ENCODE measurements at places on chromosomes 5 and 9. TPM values are rescaled to one million over a fixed set of nuclear protein-coding genes. Genes with fewer than 3 reads are reported as not detected.
A peak's percentile ranks its signal among the peaks of the same experiment; 100 is the strongest.

BARHL1 gene
- not detected for total RNA-seq

PTPRD gene
- total RNA-seq: 13.3 TPM

UBE2R2 gene
- 44.0 TPM for total RNA-seq

DNA sequence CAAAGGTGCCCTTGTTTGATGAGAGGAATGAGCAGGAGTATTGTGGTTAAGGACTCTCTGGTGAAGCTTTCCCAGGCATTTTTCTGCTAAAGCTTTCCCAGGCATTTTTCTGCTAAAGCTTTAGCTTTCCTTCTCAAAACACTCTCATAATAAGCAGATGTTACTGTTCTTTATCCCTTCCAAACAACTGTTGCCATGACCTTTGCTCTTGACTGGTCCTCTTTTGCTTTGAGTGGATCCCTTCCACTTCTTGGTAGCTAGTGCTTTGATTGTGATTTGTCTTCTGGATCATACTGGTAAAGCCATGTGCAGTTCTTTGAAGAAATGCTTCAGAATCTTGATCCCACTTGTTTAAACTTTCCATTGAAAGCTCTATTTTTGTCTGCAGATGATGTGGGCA, 85.8 kb downstream of the GPBP1 start:
- DNase-seq: no peak

IGFBPL1 gene
- not detected for total RNA-seq

DNA sequence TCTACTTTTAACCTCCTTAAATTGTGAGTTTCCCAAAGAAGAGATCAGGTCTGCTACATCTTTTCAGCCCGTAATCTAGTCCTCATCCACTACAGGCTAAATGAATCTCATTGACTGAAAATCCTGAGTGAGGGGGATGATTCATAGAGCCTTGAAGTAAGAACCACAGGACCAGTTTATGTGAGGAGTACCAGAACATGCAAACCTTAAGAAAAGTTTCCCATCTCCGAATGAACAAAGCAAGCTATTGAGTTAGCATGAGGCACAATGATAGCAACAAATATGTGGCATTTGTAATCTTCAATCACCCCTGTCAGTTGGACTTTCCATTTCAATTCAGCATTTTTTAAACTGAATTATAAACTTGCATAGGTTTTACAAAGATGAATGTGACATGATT, 197.0 kb downstream of the ALDH1A1 start:
- DNase-seq: no peak

- DNase-seq: no peak
Measured at GRCh38 chr9:80144406-80144805, 572.6 kb downstream of the TLE4 start.

SLC45A2 gene
- not detected for total RNA-seq

- no peak for DNase-seq
Measured at GRCh38 chr5:3913279-3913678, 317.6 kb downstream of the IRX1 start.

GRCh38 chr5:116810951-116811350, 236.3 kb upstream of the SEMA6A start:
- no peak for DNase-seq

DNA sequence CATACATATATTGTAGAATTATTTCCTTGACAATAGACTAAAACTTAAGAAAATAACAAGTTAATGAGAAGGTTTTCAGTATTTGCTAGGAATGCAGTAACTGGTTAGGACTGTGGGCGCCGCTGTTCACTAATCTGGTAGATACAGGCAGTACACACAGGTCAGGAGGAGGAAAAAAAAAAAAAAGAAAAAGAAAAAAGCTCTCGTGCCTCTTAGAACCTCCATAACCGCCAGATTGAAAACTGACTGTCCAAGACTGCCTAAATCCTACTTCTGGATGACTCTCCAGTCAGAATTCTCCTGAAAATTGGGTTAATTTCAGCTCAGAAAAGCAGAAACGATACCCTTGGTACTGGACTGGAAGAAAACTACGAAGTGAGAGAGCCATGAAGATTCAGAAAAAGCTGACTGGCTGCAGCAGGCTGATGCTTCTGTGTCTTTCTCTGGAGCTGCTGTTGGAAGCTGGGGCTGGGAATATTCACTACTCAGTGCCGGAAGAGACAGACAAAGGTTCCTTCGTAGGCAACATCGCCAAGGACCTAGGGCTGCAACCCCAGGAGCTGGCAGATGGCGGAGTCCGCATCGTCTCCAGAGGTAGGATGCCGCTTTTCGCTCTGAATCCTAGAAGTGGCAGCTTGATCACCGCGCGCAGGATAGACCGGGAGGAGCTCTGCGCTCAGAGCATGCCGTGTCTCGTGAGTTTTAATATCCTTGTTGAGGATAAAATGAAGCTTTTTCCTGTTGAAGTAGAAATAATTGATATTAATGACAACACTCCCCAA, at the start of gene PCDHGA1:
PCDHGA1 (plus strand) TSS at position 216 of the 782 bp plus-strand sequence.
- peak; percentile 45 for DNase-seq

GRCh38 chr5:68873198-68873597, 220.6 kb upstream of the SLC30A5 start:
- DNase-seq: no peak

DNA sequence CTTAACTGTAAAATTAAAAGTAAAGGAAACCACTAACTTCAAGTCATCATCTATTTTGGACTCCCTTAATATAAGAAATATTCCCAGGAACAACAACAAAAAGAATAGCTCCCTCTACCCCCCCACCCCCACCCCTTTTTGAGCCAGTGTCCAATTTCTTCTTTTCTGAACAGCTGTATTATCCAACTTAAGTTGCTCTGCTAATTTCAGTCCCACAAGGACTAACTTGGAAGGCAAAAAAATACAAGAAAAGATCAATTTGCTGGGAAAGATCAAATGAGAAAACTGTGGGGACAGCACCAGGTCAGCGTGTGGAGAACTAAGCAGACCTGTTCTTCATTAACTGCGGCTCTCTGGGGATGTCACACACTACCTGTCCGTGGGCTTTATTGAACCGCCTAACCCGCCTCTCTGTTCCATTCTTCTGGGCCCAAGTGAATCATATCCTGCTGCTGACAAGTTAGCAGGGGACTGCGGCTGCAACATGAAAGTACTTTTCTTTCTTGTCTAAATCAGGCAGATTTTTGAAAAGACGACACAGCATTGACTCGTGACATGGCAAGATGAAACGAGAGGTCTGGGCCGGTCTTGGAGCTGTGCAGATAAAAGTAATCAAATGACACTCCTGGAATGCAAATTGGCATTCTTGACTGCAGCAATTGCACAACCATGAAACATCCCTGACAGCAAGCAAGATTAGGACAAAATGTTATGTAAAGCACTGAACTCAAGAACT, 2.7 kb downstream of the BNC2 start:
- DNase-seq: no peak

LHX3 gene
- total RNA-seq: not detected

DNA sequence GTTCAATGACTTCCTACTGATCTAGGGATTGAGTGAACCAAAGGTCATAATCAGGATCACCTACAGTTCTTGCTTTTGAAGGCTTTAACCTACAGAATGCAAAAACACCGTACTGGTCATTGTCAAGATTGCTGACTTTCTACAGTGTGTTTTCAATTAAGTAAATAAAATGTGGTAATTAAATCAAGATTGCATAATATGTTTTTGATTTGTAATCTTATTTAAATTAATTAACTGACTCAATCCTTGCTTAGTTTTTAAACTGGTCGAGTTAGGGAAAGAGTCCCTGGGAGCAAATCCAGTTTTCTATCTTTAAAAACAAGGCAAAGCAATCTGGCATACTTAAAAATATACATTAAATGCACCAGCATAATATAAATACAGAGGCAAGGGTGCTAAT, 125.9 kb downstream of the NFIB start:
- DNase-seq: no peak

DNA sequence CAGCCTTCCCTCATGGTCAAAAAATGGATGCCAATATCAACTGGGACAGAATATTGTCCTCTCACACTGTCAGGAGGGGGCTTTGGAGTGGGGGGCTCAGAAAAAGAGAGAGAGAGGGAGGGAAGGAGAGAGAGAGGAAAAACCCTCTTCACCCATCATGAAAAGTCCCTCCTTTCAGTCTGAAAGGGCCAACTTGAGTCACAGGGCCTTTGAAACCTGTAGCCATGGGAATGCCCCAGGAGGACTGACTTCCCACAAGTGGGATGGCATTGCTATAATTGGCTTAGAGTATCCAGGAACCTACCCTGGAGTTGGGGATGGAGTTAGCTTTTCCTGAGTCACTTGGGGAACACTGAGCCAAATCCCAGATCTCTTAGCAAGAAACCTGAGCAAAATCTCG, 41.2 kb downstream of the DNAJC21 start:
- no peak for DNase-seq
